ENCODE measurements at places on chromosomes 7 and 10. TPM values are rescaled to one million over a fixed set of nuclear protein-coding genes. Genes with fewer than 3 reads are reported as not detected.

The MMP21 gene
- total RNA-seq: not detected

The PRTFDC1 gene
- total RNA-seq: 17.9 TPM

The ADCK2 gene
- 7.5 TPM for total RNA-seq

The MINDY4 gene
- total RNA-seq: 3.6 TPM

The KNDC1 gene
- total RNA-seq: 0.56 TPM

The HOXA3 gene
- 0.90 TPM for total RNA-seq

DNA sequence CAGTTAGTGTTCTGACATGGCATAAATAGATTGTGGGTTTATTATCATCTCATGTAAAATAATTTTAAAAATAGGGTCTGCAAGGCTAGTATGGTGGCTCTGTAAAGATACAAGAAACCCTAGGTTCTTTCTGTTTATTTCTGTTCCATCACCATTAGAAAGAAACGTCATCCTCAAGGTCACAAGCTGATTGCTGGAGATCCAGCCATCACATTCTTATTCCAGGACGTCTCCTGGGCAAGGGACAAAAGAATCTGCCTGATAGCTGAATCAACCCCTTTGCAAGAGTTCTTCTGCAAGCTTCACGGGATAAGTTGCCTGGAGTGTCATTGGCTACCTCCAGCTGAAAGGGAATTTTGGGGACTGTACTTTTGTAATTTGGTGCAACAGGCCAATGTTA is 184.4 kb downstream of the CAMK1D start:
- DNase-seq: no peak
- no peak overlapping the region for H3K27ac ChIP-seq

GRCh38 chr10:970311-971149 is 17.7 kb upstream of the GTPBP4 start:
- H3K27ac ChIP-seq: no peak overlapping the region
- H3K4me3 ChIP-seq: no peak overlapping the region
- no peak for DNase-seq
- no peaks in the 10 kb centered on the region for H3K36me3 ChIP-seq

- H3K4me1 ChIP-seq: no peaks in the 10 kb centered on the region
- no peak overlapping the region for H3K4me3 ChIP-seq
- H3K27ac ChIP-seq: no peak overlapping the region
These were observed 182.9 kb downstream of the BMPER start for GRCh38 chr7:34087892-34088891.

- H3K27ac ChIP-seq: no peak overlapping the region
- H3K36me3 ChIP-seq: no peaks in the 10 kb centered on the region
- H3K4me3 ChIP-seq: no peak overlapping the region
These were observed 31.7 kb downstream of the MKX start for GRCh38 chr10:27713941-27714340.
